ENCODE measurements at places on chromosomes 7 and 10.

DNA sequence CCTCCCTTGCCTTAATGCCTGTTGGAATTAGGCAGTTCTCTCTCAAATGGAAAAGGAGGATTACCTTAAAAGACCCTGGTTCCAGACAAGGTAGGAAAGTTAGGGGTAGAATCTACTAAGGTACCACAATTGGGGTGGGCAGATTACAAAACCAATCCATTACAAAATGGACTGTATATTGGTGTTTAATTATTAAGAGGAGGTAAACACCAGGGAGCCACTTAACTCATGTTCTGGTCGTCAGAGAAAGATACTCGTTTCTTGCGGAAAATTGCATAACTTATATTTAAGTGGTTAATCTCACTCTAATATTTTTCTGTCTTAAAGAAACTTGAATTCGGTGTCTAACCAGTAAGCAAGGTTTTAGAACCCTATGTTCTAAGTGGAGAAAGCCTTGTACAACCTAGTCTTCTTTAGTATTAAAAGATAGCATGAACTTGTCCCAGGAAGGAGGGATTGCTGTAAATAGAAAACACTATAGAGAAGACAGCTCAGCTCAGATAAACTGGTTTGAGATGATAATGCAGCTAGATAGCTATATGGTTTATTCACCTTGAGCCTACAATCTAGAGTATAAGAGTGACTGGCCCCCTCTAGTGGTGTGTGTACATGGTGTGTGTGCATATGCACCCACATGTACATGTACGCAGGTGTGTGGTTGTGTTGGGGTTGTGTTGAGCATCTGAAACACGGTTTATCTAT, 58.0 kb upstream of the STRIP2 start:
- DNase-seq, result peak; percentile 39

DNA sequence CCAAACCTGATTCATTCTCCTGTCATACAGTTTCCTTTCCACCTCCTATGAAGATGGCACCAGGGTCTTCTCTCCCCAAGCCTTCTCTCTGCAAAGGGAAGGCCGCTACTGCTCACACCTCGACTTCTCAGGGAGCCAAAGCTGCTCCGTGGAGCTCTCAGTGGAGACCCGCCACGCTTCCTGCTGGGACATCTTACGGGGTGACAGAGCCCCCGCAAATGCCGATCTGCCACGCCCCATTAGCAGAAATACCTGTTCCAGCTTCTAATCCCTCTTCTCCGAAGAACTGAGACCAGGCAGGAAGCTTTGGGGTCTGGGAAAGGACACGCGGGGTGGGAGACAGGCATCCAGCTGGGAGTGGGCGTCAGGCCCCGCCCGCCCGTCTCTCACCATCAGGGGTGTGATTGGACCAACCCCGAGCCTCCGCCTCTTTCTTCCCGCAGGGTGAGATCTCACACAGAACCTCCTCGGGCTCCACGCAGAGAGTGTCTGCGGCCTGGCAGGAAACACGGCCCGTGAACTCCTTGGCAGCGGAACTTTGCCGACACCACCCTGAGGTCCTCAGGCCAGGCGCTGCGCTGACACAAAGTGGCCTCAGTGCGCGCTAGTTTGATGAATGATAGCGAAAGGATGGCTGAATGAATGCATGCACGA, 12.0 kb upstream of the CALML5 start:
- DNase-seq, result no peak

DNA sequence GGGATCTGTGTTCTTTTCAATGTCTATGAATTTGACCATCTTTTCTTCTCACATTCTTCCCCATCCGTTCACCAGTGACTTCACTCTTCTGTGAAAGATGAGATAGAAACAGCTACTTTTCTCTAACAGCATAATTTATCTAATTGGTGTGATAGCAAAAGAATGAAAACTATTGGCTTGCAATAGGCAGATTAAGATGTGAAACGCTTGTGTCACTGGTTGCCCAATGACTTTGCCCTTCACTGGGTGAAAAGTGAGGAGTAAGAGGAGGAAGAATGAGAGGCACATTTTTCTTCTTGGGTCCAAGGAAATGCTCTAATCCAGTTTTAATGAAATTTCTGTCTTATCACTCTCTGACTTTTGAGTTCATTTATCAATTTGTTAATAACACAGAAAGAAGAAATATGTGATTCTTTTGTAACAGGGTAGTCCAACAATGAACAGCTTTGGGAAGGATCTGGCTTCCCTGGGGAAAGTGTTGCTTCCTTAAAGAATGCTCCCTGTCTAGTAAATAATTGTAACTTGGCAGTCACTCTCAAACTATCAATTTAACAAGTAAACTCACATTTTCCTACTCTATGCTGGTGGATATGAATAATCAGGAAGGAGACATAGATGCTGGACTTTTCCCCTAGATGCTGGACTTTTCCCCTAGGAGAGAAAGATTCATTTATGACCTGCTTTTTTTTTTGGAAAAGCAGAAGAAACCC, 35.1 kb downstream of the BET1 start:
- no peak for DNase-seq

- no peak for DNase-seq
These were observed 65.5 kb downstream of the RALA start for GRCh38 chr7:39688611-39689480.

- no peak for DNase-seq
These were observed 93.3 kb upstream of the AGBL3 start for GRCh38 chr7:134892963-134893362.

GRCh38 chr7:81676813-81677212, 93.0 kb downstream of the HGF start:
- DNase-seq, result no peak

DNA sequence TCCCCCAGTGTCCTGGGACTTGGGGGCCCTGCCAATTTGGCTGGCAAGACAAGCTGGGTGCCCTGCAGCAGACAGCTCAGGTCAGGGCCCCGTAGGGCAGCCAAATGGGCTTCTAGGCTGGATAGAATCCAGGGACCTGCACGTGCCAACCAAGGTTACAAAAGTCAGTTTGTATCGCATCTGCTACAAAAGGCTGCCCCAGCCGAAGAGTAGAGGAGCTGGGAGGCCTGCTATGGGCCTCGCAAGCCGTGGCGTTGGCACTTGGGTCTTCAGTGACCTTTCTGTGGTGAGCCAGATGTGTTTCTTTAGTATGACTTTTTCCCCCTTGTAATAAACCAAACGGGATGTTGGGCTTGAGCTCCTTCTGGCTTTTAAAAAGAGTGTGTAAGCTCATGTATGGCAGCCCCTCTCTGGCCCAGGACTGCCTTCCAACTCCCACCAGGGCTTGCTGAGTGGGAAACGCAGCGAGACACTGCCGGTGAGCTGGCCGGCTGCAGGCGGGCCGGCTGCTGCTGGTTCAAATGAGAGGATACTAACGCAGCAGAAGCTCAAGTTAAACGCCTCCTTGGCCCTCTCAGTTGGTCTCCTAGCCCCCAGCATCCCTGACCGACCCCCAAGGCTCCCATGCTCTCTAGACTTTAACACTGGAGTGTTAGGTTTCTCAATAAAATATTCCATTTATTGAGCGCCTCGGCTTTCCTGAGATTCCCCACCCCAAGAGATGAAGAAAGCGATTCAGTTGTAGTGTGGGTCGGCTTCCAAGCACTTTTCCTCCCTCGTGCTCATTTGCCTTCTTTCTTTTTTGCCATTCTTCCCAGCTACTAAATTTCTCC, 3.1 kb upstream of the HOXA10 start:
- no peak for DNase-seq

DNA sequence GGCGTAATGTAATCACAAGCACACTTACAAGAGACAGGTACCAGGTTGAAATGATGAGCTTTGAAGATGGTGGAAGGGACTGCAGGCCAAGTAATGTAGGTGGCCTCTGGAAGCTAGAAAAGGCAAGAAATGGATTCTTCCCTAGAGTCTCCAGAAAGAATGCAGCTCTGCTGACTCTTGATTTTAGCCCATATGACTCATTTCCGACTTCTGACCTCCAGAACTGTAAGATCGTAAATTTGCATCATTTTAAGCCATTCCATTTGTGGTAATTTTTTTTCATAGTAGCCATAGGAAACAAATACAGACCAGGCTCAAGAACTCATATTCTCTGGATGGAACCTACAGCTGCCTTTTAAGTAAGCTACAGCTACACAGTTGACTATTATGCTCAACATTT, 315.5 kb downstream of the MAGI2 start:
- DNase-seq, result no peak

DNA sequence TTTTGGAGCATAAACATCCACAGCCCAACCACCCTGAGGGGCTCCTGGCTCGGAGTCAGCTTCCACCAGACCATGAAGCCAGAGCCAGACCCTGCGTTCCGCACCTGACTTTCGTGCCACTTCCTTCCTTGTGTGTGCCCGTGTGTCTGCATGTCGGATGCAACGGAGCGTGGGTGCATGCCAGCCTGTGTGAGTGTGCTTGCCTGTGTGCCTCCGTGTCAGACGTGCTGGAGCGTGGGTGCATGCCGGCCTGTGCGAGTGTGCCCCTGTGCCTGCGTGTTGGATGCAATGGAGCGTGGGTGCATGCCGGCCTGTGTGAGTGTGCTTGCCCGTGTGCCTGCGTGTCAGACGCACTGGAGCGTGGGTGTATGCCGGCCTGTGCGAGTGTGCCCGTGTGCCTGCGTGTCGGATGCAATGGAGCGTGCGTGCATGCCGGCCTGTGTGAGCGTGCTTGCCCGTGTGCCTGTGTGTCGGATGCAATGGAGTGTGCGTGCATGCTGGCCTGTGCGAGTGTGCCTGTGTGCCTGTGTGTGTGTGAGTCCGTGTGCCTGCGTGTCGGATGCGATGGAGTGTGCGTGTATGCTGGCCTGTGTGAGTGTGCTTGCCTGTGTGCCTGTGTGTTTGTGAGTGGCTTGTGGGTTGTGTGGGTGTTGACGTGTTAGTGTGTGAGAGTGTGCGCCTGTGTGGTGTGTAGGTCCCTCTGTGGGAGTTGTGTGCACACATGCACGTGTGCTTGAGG, 28.1 kb upstream of the KNDC1 start:
- no peak for DNase-seq

DNA sequence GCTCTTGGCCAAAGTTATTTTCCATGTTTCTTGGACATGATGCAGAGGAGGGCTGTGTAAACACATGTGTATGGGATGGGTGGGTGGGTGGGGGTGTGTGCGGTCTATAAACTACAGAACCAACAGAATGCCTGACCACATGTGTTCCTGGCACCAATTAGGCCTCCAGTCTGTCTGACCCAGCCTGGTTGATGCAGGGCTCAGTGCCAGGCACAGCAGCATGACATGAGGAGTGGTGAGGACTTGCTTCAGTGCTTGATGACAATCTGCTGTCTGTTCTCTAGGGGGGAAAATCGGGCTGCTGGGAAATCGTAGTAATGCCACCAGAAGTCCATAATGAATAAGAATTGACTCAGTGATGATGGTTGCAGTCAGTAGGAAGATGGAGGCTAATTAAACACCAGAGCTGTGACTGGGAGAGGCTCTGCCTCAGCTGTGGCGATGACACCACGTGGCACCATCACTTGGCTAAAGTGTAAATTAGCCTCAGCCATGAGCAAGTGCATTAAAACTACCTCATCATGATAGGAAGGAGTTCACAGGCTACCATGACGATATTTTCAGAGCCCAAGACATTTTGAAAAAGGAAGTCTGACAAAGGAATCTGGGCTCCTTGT, 260.1 kb upstream of the PODXL start:
- DNase-seq, result no peak

- no peak for DNase-seq
These were observed 131.5 kb upstream of the CTBP2 start for GRCh38 chr10:125291836-125292235.

DNA sequence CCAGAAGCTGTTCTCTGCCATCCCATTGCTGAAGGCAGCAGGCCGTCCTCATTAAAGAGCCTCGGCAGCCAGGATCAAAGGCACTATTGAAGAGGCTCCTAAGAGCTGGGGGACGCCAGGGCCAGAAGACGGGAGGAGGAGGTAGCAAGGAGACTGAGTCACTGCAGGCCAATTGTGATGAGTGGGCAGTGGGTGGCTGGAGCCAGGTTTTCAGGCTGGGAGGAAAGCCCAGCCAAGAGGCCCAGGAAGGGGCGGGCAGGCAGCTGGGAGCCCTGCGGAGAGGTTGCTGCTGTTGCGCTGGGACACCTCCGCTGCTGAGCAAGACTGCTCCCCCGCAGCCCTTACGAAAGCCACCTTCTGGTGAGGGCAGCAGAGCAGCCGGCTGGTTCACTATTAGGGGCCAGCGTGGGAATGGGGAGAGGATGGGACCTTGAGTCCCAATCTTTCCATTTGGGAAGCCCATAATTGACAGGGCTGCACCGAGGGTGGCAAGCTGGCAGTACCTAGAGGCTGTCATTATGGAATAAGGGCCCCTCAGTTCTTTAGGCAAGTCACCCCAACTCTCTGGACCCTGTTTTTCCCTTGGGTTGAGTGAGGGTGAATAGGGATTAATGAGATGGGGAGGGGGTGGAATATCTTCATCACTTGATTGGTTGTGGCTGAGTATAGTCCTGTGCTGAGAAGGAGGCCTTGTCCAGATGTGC, 48.4 kb downstream of the UNC5B start:
- DNase-seq, result no peak

DNA sequence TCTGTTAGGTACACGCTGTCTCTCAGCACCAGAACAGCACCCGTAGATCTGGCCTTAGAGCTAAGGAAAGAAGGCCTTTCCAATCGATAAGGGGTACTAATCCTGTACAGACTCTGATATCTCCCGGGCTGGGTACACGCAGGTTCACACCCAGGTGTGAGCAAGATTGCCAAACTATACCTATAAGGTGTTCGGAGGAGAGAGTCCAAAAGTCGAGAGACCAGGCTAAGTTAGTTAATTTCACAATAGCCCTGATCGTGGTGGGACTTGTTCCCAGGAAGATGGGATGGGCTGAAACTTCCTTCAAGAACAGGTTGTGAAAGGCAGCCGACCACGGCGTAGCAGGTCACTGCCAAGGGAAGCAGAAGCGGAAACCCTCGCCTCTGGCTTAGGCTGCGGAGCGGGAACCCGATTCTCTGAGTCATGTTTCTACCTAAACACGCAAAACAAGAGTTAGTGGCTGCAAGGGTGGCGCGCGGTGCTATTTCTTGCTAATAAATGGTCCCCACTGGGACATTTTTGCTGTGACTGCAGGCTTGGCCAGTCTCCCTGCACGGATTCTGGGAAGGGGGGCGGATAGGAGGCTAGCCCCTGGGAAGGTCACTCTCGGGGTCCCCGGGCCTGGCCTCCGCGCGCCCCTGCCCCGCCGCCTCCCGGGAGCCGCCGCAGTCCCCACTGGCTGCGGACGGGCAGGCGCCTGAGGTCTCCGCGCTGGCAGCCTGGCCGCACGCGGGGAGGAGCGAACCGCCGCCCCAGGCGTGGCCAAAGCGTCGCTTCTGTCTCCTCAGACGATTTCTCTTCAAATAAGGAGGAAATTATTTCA, 75.4 kb upstream of the PDSS1 start:
- no peak for DNase-seq

DNA sequence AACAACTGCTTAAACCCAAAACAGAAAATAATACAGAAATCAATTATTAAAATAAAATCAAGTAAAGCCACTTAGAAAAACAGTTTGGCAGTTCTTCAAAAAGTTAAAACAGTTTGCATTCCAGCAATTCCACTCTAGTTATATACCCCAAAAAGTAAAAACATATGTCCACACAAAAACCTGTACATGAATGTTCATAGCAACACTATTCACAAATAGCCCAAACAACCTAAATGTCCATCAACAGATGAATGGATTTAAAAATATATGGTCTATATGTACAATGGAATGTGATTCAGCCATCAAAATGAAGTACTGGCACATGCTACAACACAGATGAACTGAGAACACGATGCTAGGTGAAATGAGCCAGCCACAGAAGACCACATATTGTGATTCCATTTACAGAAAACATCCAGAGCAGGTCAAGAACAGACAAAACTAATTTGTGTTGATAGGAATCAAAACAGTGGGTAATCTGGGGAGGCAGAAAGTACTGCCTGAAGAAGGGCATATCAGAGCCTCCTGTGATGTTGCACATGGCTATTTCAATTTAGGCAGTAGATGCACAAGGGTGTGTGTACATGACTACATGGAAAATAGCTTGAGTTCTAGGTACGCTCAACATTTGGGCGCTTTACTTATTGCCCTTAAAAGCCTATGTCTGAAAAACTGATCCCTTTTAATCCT, 66.3 kb downstream of the CYTH3 start:
- DNase-seq, result no peak

Measured in stimulated activated CD8-positive, alpha-beta memory T cell treated with anti-CD3 and anti-CD28 coated beads, Interleukin-2, amount 100 ng/mL, for 48 hours (primary cell).